GF-D8 (cell line): ENCODE measurements at places on chromosomes 12 and 14.

GRCh38 chr14:78847801-78848200 is 677.6 kb downstream of the NRXN3 start:
- DNase-seq = no peak

- no peak for DNase-seq
Measured at GRCh38 chr14:33282331-33283230, 343.9 kb downstream of the NPAS3 start.

- DNase-seq = no peak
Measured at GRCh38 chr12:130338794-130339601, 1.3 kb downstream of the PIWIL1 start.

- DNase-seq = no peak
Measured at GRCh38 chr12:32902287-32902997, 5.9 kb upstream of the PKP2 start.

DNA sequence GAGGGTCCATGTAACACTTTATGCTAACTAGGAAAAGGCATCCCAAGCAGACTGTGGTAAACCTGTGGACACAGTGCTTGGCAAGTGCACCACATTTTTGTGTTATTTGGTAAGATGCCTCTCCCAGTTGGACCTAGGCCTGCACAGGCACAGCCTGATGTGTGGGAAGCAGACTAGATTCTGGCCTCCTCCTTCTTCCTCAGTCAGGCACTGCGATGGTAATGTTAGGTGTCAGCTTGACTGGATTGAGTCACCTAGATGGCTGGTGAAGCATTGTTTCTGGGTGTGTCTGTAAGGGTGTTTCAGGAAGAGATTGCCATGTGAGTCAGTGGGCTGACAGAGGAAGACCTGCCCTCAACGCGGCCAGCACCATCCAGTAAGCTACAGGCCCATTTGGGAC is 25.3 kb upstream of the RHOJ start:
- DNase-seq = no peak

GRCh38 chr12:92078167-92079053 is 67.2 kb downstream of the BTG1 start:
- DNase-seq = no peak

DNA sequence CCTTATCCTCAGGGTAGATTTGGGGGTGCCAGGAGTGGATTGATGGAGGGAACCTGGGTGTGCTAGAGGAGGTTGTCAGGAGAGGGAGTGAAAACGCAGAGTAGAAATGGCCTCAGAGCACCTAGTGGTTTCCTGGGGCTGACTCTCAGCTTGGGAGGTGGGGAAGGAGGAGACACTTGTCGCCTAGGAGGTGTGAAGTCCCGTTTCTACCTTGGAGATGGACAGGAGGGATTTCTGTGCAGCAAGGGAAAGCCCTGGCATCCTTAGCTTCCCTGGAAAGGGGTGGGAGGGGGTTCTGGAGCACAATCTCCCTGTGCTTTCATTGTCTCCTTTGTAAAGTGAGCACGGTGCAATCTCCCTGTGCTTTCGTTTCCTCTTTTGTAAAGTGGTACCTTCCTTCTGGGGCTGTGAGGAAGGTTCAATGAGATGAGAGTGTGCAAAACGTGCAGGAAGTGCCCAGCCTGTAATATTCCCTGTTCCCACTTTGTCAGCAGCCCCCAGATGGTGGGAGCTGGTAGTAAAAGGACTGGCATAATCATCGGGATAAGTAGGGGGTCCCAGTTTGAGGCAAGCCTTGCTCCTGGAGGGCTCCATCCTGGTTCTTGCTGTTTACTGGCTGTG is 1.6 kb downstream of the OAS3 start:
- DNase-seq = no peak

DNA sequence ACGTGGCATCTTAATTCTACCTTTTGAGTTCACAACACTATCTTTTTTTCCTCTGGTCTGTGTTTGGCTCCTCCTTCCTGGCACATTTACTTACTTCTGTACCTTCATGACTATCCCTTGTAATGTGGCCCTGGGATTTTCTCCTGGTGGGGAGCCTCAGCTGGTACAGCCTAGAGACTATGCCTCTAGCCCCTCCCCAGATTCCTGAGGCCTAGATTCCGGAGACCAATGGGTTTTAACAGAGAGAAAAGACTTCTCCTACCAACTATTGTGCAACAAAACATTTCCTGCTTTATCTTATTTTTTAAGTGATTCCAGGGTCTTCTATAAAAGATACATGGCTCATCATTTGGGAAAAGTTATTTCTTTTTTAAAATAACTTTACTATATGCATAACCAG is 216.2 kb upstream of the KRR1 start:
- no peak for DNase-seq

DNA sequence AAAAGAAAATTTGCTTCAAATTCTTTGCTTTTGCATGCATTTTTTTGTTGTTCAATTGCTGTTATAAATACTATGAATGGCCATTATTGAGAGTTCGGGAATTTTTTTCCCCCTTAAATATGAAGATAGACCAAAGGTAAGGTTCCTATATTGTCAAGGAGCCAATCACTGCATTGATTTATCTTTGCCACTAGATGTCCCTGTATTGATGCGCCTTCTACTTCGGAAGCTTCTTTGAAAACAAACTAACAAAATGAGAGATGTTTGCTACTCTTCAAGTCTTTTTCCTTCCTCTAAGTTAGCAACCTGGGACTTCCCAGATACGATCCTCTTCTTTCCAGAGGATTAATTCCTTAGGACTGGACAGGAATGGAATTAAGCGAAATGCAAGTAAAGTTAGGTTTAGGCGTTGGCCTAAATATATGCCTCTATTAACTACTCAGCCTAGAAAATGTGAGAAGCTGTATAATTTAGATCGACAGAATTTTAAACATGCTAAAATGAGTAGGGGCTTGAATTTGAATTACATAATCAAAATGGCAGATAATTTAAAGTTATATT is 318.1 kb downstream of the AEBP2 start:
- no peak for DNase-seq

DNA sequence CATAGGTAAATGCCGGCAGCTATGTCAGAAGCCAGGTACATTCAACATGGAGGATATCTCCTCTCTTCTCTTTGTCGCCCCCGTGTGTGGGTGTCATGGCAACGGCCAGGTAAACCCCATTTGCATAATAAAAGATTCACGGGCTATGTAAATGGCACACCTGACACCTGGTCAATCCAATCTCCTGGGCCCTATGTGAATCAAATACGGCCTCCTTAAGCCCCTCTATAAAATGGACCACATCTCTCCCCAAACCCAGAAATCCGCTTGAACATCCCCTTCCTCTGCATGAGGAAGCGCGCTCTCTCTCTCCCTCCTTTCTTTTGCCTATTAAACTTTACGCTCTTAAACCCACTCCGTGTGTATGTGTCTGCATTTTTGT is 363.7 kb downstream of the SOX5 start:
- no peak for DNase-seq

DNA sequence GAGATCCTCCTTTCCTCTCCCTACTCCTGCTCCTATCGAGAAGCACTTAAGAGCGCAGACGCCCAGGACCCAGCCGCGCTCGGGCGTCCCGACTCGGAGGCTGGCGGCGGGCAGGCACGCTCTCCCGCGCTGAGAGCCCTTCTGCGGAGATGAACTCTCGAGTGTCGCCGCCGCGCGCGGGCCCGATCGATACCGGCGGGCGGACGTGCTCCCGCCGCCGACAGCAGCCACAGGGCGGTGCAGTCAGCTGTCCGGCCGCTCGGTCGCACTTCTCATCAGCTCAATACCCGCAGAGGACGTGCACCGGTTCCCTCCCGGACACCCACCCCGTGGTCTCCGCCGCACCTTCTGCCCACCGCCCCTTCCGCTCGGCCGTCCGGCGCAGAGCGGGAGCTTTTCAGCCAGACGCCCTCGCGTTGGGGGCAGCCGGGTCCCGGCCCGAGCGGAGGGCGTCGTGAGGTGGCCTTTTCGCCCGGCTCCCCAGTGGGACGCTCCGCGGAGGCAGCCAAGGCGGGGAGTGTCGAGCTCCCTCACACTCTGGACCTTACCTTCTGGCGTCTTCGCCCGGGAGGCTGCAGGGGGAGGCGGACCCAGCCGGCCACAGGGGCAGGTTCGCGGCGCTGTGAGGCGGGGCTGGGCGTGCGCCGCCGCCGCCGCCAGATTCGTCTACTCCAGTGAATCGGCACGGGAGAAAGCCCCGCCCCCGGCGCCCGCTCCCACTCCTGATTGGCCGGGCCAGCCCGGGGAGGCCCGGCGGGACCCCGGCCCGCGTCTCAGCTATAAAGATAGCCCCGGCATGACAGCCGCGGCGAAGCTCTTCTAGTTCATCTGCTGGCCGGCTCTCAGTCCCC is at the start of gene INSM2:
Gene INSM2, plus strand, starts transcription at position 808 of the 851 bp plus-strand sequence. CDS start 89 bp downstream, outside the sequence.
- no peak for DNase-seq

GRCh38 chr14:96422992-96423391 is 31.1 kb downstream of the AK7 start:
- no peak for DNase-seq

- DNase-seq = no peak
Measured at GRCh38 chr14:71523630-71524319, 408.5 kb upstream of the RGS6 start.

- DNase-seq = peak; percentile 30
Measured at GRCh38 chr14:24297190-24297964, 2.2 kb downstream of the DHRS1 start.

DNA sequence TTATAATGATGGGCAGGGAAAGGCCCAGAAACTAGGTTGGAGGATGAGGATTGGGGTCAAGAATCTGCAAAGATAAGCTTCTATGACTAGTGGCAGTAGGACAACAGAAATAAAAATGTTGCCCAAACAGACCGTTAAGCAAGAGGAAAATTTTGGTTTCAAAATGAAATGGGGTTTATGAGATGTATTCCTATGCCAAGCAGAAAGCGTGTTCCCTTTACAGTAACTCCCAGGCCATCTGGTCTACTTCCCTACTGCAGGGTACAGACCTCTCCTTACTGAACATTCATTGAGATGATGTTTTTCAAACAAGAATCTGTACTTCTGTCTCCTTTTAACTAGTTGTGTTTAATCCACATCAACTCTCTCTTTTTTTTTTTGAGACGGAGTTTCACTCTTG is 20.4 kb upstream of the TMEM229B start:
- no peak for DNase-seq

DNA sequence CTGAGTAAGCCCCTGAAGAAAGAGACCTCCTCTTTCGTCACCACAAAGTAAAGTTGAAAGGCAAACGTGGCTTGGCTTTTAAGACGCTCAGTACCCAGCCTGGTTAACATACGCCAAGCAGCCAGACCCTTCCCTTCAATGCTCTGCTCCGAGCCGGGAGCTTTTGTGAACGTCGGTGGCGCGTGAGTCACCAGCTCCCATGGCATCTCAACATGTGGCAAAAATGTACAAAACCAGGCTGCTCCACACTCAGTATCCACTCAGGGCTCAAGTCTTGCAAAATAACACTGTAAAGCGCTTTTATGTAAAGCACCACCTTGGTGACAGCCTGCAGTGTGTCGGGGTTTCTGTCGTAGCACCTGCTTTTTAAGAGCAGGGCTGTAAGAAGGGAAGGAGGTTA is 89.0 kb downstream of the SETD3 start:
- DNase-seq = no peak

GRCh38 chr12:75591628-75592027 is 80.2 kb upstream of the KRR1 start:
- no peak for DNase-seq

- DNase-seq = no peak
Measured at GRCh38 chr12:6200256-6201212, at the start of gene CD9. TSS of gene CD9 (plus strand) at chr12:6200400. CDS start at chr12:6200500, 100 bp downstream.

- no peak for DNase-seq
Measured at GRCh38 chr14:29262979-29263378, 496.4 kb downstream of the FOXG1 start.

DNA sequence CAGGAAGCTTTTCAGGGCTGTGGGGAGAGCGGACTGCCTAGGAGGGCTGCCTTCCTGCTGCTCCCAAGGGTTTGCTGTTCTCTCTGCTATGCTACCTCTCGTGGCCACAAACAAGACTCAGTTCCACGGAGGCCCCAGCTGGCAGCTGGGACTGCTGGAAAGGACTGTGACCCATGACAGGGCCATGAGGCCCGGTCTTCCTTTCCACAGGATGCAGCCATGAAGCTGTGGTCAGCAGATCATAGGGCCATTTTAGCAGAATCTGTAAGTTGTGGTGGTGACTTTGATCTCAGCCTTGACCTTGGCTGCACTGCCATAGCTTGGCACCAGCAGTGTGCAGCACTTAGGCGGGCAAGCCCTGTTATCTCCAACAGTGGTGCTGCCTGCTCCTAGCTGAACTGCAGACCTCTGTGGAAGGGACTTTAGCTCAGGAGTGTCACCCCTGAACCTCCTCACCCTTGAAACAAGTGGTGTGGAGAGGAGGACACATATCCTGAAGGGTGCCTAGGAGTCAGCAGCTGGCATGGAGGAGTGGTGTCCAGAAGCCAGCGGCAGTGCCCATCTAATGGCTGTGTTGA is 12.3 kb downstream of the KRT80 start:
- DNase-seq = no peak

GRCh38 chr12:33192226-33192625 is 247.4 kb downstream of the SYT10 start:
- no peak for DNase-seq

DNA sequence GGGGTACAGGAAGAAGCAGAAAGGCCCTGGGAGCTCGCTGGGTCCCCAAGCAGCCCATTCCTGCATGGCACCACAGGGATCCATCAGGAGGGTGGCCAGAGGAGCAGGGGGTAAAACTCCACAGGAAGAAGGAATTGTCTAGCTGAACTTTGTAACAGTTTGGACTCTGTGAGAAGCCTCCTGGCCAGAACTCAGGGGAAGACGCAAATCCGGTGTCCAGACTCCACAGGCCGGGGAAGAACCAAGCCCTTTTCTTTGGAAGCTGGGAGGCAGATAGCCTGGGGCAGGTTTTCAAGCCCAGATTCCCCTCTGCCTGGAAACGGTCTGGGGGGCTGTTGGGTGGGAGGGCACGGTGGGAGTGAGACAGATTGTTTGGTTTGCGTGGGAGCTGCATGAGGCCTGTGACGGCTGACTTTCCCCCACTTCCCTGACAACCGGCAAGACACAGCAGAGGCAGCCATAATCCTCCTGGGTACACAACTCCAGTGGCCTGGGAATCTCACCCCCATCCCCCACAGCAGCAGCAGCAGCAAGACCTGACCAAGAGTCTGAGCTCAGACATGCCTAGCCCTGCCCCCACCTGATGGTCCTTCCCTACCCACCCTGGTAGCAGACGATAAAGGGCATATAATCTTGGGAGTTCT is 16.7 kb downstream of the GPHB5 start:
- DNase-seq = no peak

- DNase-seq = no peak
Measured at GRCh38 chr12:27971606-27972005, 927 bp downstream of the PTHLH start.

DNA sequence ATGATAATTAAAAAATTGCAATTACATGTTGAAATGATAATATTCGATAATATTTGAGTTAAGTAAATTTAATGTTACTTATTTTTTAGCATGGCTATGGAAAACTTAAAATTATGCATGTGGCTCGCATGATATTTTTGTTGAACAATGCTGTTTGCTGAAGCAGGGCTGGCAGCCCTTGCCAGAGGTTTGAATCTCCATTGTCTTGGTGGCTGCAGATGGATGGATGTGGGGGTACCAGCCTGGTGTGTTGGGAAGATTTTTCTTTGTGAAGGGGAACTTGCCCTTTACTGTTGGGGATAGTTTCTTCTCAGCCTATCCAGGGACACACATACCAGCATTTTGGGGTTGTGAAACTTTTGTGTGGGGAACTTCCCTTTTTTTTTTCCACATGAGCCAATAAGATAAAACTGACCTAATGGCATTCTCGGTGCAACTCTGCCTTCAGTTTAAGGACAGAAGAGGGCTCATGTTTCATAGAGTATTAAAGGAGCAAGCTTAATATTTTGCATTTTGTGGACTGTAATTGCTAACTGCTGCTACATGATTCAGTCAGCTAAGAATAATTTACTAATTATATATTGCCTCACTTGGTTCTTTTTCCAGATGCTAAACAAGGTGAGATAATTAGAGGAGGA is 8.8 kb downstream of the RASSF3 start:
- peak; percentile 94 for DNase-seq
